HuH-7.5 (cell line): ENCODE measurements at places on chromosomes 1 and 21.

- no peak for DNase-seq
These were observed 9.6 kb downstream of the BCAR3 start for GRCh38 chr1:93672069-93672468.

DNA sequence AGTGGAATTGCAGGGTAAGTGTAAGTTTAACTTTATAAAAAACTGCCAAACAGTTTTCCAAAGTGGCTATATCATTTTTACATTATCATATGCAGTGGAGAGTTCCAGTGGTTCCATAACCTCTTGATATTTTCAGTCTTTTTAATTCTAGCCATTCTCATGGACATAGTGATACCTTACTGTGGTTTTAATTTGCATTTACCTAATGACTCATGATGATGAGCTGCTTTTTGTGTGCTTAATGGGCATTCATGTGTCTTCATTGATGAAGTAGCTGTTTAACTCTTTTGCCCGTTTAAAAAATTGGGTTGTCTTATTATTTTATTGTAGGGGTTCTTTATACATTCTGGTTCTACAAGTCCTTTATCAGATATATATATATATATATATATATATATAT, 29.4 kb downstream of the SNX27 start:
- DNase-seq, result no peak

DNA sequence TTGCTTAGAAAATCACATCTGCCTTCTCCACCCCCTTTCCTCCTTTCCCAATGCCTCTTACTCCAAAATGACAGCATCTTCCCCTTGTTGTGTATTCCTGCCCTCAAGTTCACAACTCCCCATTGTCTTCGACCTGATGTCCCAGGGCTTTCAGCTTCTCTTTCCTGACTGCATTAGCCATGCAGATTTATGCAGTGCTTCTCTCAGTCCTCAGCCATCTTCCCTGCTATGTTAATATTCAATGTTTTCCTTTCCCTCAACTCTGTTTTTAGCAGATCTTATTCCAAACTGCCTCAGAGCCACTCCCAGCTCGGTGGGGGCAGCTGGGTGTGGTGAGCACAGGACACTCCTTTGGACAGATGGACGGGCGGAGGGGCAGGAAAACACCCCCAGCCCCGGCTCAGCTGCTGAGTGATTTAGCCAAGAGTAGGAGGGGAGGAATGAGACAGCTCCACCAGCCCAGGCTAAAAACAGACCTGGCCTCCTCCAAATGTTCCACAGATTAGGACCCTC, 71.0 kb downstream of the CD2 start:
- no peak for DNase-seq

DNA sequence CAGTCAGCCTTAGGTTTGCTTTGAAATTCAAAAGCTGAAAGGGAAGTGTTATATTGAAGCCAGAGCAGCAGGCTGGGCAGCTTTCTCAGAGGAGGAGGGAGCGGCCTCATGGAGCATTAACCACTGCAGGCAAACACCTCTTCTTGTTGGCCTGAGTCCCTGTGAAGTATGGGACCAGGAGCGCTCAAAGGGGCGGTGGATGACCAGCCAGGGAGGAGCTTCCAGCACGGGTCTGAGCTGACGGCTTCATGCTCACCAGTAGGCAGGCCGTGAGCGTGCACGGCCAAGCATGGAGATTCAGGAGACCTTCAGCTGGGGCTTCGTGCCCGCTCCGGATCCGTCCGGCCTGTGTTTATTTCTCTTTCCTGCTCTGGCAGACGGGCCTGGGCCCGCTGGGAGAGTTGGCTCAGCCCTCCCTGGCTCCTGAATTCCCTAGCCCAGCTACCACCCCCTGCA, 245.2 kb downstream of the TRABD2B start:
- DNase-seq, result no peak

DNA sequence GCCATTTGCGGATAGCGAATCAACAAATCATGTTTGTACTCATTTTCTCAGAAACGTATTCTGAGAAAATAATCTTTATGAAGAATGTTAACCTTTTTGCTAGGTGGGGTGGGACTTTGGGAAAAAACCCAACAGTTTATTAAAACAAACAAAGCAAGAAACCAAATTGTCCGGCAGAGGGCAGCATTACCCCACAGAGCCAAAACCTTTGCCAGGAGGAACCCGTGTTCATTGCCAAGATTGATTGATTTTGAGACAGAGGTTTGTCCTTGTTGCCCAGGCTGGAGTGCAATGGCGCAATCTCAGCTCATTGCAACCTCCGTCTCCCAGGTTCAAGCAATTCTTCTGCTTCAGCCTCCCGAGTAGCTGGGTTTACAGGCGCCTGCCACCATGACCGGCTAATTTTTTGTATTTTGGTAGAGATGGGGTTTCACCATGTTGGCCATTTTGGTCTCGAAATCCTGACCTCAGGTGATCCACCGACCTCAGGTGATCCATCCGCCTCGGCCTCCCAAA, 70.8 kb upstream of the RHOU start:
- peak; percentile 47 for DNase-seq
